ENCODE measurements at places on chromosomes 1 and 21. TPM values are rescaled to one million over a fixed set of nuclear protein-coding genes. Genes with fewer than 3 reads are reported as not detected.
A peak's percentile ranks its signal among the peaks of the same experiment; 100 is the strongest.

Gene PADI3
- not detected for total RNA-seq

Gene ACKR1
- total RNA-seq = not detected

Gene THEM5
- total RNA-seq = not detected

Gene TTC13
- total RNA-seq = 16.2 TPM

Gene WNT3A
- not detected for total RNA-seq

- H3K4me1 ChIP-seq = no peaks in the 10 kb centered on the region
- H3K4me3 ChIP-seq = no peak overlapping the region
- H3K27me3 ChIP-seq = no peaks in the 10 kb centered on the region
- no peak for DNase-seq
These were observed 44.8 kb upstream of the SGIP1 start for GRCh38 chr1:66489151-66489550.

GRCh38 chr1:94000510-94001282 lies 91.5 kb upstream of the GCLM start:
- H3K36me3 ChIP-seq = no peaks in the 10 kb centered on the region
- DNase-seq = no peak
- H3K4me1 ChIP-seq = no peaks in the 10 kb centered on the region
- peaks cover 6% of the 10 kb centered on the region for H3K27me3 ChIP-seq
- no peak overlapping the region for H3K4me3 ChIP-seq

GRCh38 chr21:41170859-41171609 lies 3.1 kb downstream of the BACE2 start:
- H3K4me3 ChIP-seq = no peak overlapping the region
- no peaks in the 10 kb centered on the region for H3K36me3 ChIP-seq
- peaks cover 31% of the 10 kb centered on the region for H3K27me3 ChIP-seq
- no peak for DNase-seq
- peaks cover 5% of the 10 kb centered on the region for H3K4me1 ChIP-seq
- H3K27ac ChIP-seq = no peak overlapping the region

DNA sequence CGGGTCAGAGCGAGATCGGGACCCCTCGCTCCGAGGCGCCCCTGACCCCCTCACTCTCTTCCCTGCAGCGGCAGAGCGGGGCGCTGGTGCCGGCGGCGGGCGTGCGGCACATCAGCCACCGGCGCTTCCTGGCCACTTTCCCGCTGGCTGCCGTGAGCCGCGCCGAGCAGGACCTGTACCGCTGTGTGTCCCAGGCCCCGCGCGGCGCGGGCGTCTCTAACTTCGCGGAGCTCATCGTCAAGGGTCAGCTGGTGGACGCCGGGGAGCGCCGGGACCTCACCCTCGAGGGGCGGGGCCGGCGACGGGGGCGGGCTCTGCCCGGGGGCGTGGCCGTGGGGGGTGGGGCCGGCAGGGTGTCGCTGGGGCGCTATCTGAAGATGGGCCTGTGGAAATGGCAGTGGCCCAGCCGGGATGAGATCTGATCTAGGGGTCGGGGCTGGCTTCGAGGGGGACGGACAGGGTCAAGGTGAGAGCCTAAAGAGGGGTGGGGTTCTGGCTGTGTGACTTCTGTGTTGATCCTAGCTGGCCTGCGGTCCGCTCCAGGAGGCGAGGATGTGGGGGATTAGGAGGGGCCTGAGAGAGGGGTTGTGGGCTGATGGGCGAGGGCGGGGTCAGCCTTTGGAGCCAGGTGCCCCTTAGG lies 23.6 kb downstream of the PTPRU start:
- H3K36me3 ChIP-seq = no peaks in the 10 kb centered on the region
- no peak overlapping the region for H3K27ac ChIP-seq
- H3K27me3 ChIP-seq = peaks cover 35% of the 10 kb centered on the region
- H3K4me1 ChIP-seq = peaks cover 7% of the 10 kb centered on the region
- peak overlapping the region; percentile 68 for H3K4me3 ChIP-seq

- DNase-seq = no peak
- no peaks in the 10 kb centered on the region for H3K27me3 ChIP-seq
- H3K36me3 ChIP-seq = no peaks in the 10 kb centered on the region
These were observed 3.6 kb downstream of the GPR157 start for GRCh38 chr1:9125325-9125724.

GRCh38 chr1:1081311-1082238 lies 7.5 kb upstream of the RNF223 start:
- no peak for DNase-seq
- H3K36me3 ChIP-seq = no peaks in the 10 kb centered on the region
- no peaks in the 10 kb centered on the region for H3K27me3 ChIP-seq

DNA sequence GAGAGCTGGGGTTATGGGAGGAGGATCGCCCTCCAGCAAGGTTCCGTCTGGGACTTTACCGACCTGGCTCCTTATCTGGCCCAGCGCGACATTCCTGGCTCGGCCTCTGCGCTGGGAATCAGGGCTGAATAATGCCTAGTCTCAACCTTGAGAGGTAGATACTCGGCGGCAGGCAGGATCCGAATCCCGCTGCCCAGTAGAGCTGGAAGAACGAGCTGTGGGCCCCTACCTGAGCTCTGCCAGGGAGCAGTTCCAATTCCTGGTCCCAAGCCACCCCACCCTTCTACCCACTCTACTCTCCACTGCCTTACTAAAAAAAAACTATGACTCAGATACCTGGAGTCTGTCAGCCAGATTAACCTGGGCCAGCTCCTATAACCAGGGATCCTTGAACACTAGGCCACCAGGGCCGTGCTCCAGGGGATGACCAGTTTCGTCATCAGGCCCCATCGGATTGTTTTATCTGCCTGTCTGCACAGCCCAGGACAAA lies 53.6 kb downstream of the RHBG start:
- no peak overlapping the region for H3K27ac ChIP-seq
- no peaks in the 10 kb centered on the region for H3K36me3 ChIP-seq
- no peak overlapping the region for H3K4me3 ChIP-seq
- H3K27me3 ChIP-seq = peaks cover 80% of the 10 kb centered on the region

DNA sequence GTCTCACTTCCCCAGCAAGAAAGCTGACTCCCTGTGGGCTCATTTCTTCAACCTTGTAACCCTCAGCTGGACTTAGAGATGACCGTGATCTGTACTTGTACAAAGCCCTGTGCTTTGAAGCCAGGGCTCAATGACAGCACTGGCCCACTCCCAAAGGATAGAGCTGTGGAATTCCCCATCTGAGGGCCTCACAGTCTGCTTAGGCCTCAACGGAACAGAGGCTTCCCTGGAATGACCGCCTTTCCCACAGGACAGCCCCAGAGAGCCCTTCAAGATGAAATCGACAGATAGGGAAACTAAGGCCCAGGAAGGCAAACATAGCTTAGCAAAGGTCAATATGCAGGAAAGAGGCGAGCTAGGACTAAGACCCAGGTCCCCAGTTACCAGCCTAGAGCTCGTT lies 11.5 kb downstream of the SLC9A1 start:
- DNase-seq = no peak
- H3K36me3 ChIP-seq = peaks cover 5% of the 10 kb centered on the region
- H3K4me1 ChIP-seq = peaks cover 56% of the 10 kb centered on the region
- H3K4me3 ChIP-seq = no peak overlapping the region

DNA sequence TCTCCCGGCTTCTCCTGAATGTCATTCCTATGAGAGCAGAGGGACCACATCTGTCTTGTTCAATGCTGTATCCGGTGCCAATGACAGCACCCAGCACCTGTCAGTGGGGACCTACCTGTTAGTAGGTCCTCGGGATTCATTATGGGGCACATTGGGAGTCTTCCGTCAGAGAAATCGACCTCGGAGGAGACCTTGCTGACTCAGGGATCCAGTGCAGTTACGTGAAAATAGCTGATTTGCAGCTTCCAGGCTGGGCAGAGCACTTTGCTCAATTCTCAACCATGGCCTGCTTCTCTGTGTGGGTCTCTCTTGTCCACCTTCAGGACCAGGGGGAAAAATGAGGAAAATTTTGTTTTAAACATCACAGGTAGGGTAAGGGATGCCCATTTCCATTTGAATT lies 130.2 kb downstream of the PRDM2 start:
- no peaks in the 10 kb centered on the region for H3K4me1 ChIP-seq
- no peak overlapping the region for H3K27ac ChIP-seq
- no peaks in the 10 kb centered on the region for H3K36me3 ChIP-seq
- H3K4me3 ChIP-seq = no peak overlapping the region

- DNase-seq = peak; percentile 41
- no peaks in the 10 kb centered on the region for H3K27me3 ChIP-seq
- no peak overlapping the region for H3K27ac ChIP-seq
- no peaks in the 10 kb centered on the region for H3K4me1 ChIP-seq
- H3K4me3 ChIP-seq = no peak overlapping the region
- H3K36me3 ChIP-seq = no peaks in the 10 kb centered on the region
These were observed 4.1 kb downstream of the UQCRHL start for GRCh38 chr1:15803380-15803779.

DNA sequence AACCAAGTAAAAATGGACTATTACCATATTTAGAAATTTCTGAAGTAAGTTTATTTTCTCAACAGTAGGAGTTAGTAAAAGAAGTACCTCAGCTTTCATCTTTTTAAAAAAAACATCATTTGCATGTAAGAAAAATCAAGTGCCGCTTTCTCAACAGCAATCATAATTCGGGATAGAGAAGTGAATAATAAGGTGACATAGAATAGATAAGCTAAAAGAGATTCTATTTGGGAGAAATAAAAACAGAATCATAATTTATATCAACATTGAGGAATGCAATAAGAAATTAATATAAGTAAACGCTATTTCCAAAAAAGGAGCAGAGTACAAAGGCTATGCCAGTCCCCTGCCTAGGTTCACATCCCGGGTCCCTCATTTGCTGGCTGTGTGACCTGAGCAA lies 330.9 kb upstream of the GREM2 start:
- H3K27ac ChIP-seq = no peak overlapping the region
- no peak for DNase-seq
- no peaks in the 10 kb centered on the region for H3K27me3 ChIP-seq
- no peaks in the 10 kb centered on the region for H3K36me3 ChIP-seq
- H3K4me3 ChIP-seq = no peak overlapping the region

GRCh38 chr1:118250232-118250631 lies 65.2 kb upstream of the SPAG17 start:
- H3K4me3 ChIP-seq = no peak overlapping the region
- no peak overlapping the region for H3K27ac ChIP-seq
- peaks cover under 1% of the 10 kb centered on the region for H3K27me3 ChIP-seq

DNA sequence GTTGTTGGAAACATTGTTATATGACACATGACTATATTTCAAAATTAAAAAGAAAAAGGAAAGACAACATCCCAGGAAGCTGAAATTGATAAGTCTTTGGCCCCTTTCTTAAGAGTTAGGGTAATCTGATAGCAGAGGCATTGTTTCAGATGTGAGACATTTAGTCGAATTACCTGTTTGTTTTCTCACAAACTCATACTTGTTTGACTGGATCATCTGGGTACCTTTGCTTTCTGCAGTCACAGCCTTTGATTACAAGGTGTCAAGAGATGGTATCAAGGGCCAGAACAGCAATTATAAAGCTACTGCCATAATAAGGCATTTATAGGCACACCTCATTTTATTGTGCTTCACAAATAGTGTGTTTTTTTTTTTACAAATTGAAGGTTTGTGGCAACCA lies 136.3 kb downstream of the DUSP10 start:
- no peak overlapping the region for H3K4me3 ChIP-seq
- H3K27ac ChIP-seq = no peak overlapping the region
- no peak for DNase-seq
- H3K4me1 ChIP-seq = no peaks in the 10 kb centered on the region
- no peaks in the 10 kb centered on the region for H3K36me3 ChIP-seq
- H3K27me3 ChIP-seq = no peaks in the 10 kb centered on the region

DNA sequence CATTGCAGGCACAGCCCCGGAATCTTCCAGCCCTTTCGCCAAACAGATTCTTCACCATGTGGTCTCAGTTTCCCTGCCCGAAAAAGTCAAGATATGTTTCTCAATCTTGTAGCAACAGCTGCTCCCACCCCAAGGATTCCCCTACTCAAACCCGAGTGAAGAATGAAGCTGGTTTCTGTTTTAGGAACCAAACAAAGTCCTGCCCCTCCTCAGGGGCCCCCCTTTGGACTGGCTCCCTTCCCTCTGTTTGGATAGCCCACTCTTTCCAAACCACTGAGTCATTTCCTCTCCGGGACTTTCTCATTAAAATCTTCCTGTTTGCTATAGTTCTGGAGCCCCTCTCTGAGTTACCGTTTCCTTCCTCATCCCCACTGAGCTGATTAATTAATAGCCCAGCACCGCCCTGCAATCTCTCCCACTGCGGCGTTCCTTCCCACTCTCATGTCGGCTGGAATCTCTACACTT lies 100.9 kb downstream of the TSEN15 start:
- peaks cover 12% of the 10 kb centered on the region for H3K4me1 ChIP-seq
- H3K27ac ChIP-seq = no peak overlapping the region
- H3K36me3 ChIP-seq = no peaks in the 10 kb centered on the region
- H3K4me3 ChIP-seq = peak overlapping the region; percentile 22

DNA sequence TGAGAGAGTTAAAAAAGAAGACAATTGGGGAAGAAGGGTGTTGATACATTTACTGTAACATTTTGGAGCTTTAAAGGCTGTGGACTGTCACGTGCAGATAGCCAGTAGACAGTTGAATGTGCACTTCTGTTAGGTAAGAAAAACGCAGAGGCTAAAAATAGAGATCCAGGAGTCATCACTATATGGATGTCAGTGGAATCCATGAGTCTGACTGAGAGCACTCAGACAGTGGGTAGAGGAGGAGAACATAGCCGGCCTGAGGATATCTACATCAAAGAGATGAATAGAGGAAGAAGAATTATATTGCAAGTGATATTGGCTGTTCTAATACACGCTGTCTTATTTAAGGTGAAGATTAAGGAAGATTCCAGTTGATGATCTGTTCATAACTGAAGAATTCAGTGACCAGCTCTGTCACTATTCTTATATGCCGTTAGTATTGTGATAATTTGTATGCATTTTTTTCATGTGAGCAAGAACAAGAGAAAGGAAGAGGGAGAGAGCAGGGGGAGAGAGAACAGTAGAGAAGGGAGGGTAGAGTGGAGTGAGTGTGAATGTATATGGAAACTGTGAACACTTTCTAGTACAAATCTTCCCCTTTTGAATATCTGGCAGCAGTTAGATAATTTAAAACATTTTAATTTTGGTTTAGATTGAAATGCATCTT lies 344.8 kb downstream of the CHRM3 start:
- no peak overlapping the region for H3K27ac ChIP-seq
- H3K27me3 ChIP-seq = no peaks in the 10 kb centered on the region
- peaks cover 12% of the 10 kb centered on the region for H3K4me1 ChIP-seq
- peaks cover 2% of the 10 kb centered on the region for H3K36me3 ChIP-seq
- DNase-seq = no peak

DNA sequence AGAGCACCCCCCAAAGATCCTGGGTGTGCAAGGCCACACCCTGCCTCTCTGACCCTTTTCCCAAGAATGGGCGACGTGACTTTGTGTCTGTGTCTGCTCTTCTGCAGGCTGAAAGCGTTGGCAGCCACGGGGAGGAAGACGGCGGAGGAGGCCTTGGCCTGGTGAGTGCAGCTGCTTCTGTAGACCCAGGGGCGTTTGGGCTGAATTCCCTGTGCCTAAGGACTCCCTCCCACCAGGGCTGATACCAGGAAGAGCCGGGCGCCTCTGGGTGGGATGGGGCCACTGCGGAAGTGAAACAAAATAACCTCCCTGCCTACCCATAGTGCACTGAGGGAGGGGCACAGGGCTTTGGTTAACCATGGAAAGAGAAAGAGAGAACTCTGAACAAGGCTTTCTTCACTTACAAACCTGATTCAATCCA lies 2.5 kb downstream of the UBASH3A start:
- H3K27ac ChIP-seq = peak overlapping the region; percentile 98
- peak; percentile 85 for DNase-seq
- no peaks in the 10 kb centered on the region for H3K27me3 ChIP-seq
- H3K4me1 ChIP-seq = peaks cover 42% of the 10 kb centered on the region
- peak overlapping the region; percentile 99 for H3K4me3 ChIP-seq
- peaks cover 66% of the 10 kb centered on the region for H3K36me3 ChIP-seq

Measured in activated CD4-positive, alpha-beta T cell treated with anti-CD3 and anti-CD28 coated beads for 36 hours (primary cell).